ENCODE measurements at places on chromosomes 16 and 17. TPM values are rescaled to one million over a fixed set of nuclear protein-coding genes. Genes with fewer than 3 reads are reported as not detected.

GRCh38 chr16:31430380-31431052, 2.4 kb upstream of the COX6A2 start:
- no peak for DNase-seq

DNA sequence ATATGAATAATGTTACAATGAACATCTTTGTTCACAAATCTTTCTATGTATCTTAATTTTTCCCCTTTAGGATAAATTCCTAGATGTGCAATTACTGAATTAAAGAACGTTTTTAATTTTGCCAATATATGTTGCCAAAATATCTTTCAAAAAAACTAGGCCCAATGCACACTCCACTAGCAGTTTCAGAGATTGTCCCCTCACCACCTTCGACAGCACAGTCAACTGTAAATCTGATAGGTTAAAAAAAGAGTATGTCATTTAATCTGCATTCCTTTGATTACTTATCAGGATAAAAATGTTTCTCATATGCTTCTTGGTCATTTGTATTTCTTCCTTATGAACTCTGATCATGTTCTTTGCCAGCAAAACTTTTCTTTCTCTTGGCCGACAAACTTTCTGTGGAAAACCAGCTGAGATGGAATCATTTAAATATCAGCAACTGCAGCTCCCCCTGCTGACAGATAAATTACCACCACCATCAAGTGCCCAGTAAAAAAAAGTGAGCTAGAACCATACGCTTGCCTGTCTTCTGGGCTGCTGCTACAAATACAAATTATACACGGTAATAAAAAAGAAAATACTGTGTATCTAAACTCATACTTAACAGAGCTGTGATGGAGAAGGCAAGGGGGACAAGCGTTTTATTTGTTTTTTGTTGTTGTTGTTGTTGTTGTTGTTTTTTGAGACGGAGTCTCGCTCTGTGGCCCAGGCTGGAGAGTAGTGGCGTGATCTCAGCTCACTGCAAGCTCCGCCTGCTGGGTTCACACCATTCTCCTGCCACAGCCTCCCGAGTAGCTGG, 19.6 kb upstream of the KANSL1 start:
- DNase-seq, result no peak

DNA sequence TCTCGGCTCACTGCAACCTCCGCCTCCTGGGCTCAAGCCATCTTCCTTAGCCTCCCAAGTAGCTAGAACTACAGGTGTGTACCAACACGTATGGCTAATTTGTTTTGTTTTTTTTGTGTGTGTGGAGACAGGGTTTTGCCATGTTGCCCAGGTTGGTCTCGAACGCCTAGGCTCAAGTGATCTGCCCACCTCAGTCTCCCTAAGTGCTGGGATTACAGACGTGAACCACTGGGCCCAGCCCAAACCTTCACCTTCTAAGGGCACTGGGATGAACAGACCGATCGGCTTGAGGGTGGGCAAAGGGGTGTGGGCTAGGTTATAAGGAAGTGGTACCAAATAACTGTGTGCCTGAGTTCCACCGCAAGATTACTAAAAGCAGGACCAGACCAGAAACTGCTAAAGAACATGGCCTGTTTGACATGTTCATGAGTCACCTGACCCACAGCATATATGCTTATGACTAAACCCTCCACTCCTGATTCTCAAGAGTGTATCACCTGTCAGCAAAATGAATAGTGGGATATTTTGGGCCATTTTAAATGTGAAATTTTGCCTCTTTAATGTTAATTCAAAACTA, 8.1 kb downstream of the TMEM97 start:
- DNase-seq, result no peak

DNA sequence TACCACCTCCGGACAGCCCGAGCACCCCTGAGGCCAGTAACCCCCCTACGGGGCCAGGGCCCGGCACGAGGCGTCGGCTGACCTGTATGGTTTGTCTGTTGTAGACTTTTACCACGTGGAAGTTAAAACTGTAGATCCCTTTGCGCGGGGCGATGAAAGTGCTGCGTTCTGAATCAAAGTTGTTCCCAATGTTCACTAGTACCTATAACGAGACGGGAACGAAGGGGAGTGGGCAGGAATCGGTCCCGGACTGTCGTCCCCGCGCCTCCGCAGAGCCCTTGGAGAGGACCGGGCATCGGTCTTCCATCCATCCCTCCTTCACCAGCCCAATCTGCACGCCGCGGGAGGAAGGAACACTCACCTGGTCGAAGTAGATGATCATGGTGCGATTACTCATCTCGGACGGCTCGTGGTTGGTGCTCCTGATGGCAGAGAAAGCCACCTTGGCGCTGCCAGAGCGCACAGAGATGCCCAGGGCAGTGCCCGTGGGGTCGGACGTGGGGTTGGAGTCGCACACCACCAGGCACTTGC, 732 bp downstream of the CBLN1 start:
- DNase-seq, result no peak

Gene CCDC40
- polyA plus RNA-seq, result 3.1 TPM

DNA sequence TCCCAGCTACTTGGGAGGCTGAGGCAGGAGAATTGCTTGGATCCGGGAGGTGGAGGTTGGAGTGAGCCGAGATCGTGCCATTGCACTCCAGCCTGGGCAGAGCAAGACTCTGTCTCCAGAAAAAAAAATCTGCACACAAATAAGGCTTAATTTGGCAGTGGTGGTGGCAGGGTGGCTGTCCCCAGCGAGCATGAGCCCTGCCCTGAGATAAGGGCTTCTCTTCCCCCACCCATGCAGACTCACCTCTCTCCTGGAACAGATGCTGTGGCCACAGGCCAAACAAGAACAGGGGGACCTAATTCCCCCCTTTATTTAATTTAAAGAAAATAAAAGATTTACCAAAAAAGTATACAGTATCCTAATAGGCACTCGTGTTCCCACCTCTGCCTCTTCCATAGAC, 157.2 kb downstream of the RAB11FIP4 start:
- no peak for DNase-seq

- DNase-seq, result no peak
Measured at GRCh38 chr16:79284766-79285165, 315.8 kb downstream of the MAF start.

DNA sequence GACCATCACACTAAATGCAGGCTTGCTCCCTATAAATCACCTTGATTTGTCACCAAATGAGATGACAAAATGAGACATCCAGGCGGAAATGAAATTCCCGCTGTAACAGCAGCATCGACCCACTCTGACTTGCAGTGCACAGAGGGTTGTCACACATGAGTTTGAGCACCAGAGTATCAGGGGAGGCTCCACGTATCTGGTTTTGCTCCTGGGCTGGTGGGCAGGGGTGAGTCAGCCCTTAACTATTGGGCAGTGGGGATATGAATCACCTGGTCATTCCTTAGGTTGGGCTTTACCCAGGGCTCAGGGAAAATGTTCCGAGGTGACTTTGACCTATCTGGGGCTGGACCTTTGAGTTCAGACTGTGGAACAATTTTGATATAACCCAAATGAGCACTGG, 245.2 kb upstream of the CCL2 start:
- no peak for DNase-seq

DNA sequence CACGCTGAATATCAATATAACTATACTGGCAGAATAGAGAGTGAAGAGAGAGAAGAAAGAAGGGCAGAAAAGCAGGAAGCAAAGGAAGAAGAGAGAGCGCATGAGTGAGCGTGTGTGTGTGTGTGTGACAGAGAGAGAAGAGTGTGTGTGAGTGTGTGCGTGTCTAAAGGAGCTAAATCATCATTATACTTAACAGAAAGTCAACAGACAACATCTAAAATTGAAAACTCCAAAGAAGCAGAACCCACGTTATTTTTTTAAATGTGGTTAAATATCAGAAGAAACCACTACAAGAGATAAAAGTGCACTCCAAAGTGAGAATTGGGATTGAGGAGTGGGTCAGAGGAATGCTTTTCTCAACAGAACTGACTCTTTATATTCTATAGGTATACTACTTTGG, 77.2 kb downstream of the BRIP1 start:
- DNase-seq, result no peak

DNA sequence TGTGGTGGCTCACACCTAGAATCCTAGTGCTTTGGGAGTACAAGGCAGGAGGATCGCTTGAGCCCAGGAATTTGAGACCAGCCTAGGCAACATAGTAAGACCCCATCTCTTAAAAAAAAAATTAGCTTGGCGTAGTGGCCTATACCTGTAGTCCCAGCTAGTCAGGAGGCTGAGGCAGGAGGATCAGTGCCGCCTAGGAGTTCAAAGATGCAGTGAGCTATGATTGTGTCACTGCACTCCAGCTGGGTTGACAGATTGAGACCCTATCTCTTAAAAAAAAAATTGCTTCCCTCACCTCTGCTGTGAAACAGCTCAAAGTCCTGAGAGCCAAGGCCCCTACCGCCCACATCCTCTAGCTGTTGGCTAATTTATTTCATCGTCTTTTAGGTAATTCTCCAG, 10.2 kb downstream of the NDE1 start:
- no peak for DNase-seq

GRCh38 chr17:957856-958421, 21.6 kb downstream of the NXN start:
- DNase-seq, result no peak

Gene GNAO1
- 6.2 TPM for polyA plus RNA-seq

- no peak for DNase-seq
Measured at GRCh38 chr16:25210758-25211157, 6.0 kb upstream of the AQP8 start.

DNA sequence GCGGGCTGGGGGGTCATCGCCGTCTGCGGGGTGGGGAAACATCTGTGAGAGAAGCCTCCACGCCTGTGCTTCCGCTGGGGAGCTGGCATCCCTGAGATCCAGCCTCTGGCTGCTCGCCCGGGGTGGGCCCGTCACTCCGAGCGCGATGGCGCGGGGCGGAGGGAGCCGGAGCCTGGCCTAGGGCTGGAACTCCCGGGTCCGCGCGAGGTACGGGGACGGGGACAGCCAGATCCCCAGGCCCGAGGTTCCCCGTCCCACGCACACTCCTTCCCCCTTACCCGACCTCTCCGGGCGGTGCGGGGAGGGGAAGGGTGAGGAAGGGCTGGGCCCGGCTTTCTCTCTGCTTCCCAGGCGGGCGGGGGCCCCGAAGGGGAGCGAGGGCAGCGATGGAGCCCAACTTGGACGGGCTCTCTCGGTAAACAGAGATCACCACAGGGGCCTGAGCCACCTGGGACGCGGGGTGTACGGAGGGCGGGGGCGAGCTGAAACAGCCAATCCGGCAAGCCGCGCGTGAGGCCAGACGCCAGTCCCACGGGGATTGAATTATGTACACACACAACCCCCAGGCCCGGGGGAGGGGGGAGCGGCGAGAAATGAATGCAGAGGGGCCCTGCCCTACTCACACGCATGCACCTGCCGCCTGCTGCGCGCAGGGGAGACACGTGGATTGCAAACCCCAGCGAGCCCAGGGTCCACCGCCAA, at the start of gene SLC16A11:
TSS of gene SLC16A11 (minus strand) at position 596 of the 702 bp plus-strand sequence. CDS start at position 17, 579 bp downstream.
- DNase-seq, result no peak

Gene BMERB1
- 72.8 TPM for polyA plus RNA-seq

GRCh38 chr17:82640036-82640435, 8.2 kb downstream of the WDR45B start:
- no peak for DNase-seq

Gene KRT16
- 1.6 TPM for polyA plus RNA-seq

Gene FAM234A
- 75.5 TPM for polyA plus RNA-seq

Gene TBX2
- 7.8 TPM for polyA plus RNA-seq

Gene RCVRN
- polyA plus RNA-seq, result not detected

Measured in BJ (cell line).